ENCODE measurements at places on chromosomes 11 and 22.
A peak's percentile ranks its signal among the peaks of the same experiment; 100 is the strongest.

- no peak for DNase-seq
Measured at GRCh38 chr11:2853997-2854560, 31.5 kb downstream of the CDKN1C start.

DNA sequence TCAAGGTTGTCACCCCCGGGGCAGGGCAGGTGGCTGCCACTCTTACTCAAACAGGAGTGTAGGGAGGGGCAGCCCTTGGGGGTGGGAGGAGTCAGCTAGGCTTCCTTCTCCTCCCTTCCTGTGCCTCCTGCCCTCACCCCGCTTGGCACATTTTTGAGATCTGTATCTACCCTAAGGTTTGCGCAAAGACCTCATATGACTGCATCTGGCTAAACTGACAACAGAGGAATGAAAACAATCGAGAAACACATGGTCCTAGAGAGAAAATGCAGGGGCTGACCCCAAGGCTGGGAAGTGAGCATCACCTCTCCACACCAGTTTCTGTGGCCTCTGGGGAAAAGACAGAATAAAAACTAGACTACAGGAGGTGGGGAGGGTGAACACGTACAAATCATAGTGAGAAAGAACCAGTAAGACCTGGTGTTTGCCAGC is 28.1 kb downstream of the IGSF9B start:
- DNase-seq = no peak

- no peak for DNase-seq
Measured at GRCh38 chr11:63553759-63554158, 9.4 kb downstream of the PLAAT2 start.

- no peak for DNase-seq
Measured at GRCh38 chr11:69370984-69371709, 77.2 kb downstream of the MYEOV start.

- no peak for DNase-seq
Measured at GRCh38 chr11:21556926-21557325, 636.0 kb upstream of the ANO5 start.

DNA sequence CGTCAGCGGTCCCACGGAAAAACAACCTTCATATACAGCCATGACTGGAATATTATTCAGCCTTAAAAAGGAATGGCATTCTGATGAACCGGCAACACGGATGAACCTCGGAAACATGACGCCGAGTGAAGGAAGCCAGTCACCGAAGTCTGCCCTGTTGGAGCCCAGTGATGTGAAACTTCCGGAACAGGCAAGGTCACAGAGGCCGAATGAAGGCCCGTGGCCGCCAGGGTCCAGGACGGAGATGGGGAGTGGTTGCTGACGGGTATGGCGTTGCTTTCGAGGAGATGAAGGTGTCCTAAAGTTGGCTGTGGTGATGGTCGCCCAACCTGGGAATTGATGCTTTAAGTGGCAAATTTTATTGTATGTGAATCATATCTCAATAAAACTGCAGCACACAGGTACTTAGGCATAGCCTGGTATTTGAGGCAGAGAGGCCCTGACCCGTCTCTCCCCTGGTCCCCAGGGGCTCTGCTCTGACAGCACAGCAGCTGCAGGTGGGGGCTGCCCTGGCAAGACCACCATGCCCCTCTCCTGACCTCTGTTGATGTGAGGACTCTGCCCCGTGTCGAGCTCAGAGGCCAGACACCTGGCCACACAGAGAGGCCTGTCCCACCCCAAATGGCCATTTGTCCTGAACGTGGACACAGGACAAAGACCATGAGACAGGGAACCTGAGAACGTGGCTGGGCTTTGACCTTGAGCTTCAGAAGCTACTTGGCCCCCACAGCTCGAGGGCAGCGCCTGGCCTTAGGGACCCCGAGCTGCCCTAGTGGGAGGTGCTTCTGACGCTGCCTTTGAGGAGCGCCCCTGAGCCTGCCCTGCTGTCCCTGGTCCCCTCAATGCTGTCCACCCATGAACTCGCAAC is 1090.8 kb downstream of the BRD1 start:
- DNase-seq = peak; percentile 23

DNA sequence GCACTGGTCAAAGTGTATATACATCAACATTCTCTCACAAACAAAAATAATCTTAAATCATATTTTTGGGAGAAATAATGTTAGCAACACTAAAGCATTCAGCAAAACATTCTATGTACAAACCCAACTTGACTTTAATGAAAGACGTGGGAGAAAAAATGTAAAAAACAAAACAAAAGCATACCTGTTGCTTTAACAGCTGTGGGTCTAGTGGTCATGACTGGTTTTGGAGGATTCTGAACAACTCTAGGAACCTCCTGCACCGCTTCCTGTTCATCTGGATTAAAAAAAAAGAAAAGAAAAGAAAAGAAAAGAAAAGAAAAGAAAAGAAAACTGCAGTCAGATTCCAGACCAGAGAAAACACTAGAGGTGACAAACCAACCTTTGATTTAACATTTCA is 2.1 kb downstream of the FNBP4 start:
- DNase-seq = no peak

DNA sequence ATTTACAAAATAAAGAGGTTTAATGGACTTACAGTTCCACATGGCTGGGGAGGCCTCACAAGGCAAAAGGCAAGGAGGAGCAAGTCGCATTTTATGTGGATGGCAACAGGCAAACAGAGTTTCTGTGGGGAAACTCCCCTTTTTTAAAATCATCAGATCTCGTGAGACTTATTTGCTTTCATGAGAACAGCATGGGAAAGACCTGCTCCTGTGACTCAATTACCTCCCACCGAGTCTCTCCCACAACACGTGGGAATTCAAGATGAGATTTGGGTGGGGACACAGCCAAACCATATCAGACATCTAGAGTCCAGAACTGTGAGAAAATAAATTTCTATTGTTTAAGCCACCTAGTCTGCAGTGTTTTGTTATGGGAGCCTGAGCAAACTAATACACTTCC is 80.8 kb downstream of the ME3 start:
- no peak for DNase-seq

GRCh38 chr11:46383404-46383758 is 1.9 kb downstream of the MDK start:
- no peak for DNase-seq

DNA sequence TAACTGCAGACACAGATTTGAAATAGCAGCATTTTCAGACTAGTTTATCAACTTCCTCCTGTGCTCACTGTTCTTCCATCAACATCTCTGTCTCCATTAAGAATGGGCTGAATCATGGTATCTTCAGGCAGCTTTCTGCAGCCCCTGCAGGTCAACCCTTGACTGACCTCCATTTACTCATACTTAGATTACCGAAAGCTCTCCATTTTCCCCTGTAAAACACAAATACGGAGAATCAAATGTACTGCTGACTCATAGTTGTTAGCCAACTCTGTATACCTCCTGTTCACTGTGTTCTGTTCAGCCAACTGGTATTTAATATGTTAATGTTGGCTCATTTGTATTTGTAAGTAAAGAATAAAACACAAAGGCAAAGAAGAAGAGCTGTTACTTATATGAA is 364.0 kb downstream of the CASP12 start:
- no peak for DNase-seq

GRCh38 chr11:130536106-130537040 is 87.9 kb downstream of the ADAMTS15 start:
- DNase-seq = no peak

- DNase-seq = no peak
Measured at GRCh38 chr11:6920702-6921101, at the start of gene OR2D3. TSS of gene OR2D3 (plus strand) at chr11:6921002. CDS start at chr11:6921002, 0 bp downstream.

GRCh38 chr11:4704054-4704789 is at the start of gene MMP26:
TSS of gene MMP26 (plus strand) at chr11:4704784.
- DNase-seq = no peak

- DNase-seq = no peak
Measured at GRCh38 chr22:33321466-33321865, 263.3 kb upstream of the SYN3 start.

DNA sequence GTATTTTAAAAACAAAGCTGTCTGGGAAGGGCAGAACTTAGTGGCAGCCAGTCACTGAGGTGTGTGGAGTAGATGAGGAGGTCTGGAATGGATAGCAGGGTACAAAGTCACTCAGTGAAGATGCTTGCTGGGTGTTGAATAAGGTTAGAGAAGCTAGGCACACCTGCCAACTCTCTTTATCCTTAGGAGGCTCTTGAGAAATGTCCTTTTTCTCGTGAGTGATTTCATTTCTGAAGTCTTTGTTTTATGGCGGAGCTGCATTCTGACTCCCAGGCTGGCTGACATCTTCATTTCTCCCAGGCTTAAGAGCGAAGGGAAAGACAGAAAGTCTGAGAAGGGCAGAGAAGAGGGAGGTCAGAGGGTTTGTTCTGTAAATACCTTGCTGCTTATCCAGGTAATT is 31.0 kb downstream of the CECR2 start:
- DNase-seq = no peak

DNA sequence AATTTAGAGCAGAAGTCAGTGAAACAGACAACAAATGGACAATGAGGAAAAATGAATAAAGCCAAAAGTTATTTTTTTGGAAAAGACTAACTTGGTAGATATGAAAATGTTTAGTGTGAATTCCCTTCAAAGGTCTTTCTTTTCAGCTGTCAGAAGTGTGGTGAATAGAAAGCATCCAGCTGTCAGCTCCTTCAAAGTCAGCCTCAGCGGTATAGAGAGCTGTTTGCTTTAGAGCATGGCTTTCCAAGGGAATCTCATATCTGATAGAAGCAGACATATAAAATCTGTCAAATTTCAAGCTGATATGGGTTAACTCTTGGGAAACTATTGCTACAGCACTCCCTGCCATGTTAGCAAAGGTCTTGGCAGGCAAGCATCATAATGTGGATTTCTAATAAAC is 309.3 kb downstream of the CASP12 start:
- DNase-seq = no peak

- no peak for DNase-seq
Measured at GRCh38 chr11:111966678-111967077, 29.5 kb downstream of the DIXDC1 start.

DNA sequence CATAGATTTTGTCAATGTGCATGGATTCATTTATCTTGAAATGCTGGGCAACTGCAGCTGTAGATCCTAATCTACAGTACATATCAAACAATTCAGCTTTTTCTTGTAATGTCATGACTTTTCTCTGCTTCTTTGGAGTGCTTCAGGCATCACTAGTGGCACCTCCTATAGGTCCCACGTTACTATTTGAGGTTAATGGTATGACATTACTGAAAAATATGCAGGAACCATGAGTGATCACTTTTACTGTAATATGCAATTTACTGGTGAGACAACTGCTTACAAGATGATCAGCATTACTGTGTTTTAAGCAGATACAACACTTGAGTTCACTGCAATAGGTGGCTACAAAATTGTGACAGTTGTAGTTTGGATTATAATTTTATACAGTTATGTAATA is 3.0 kb downstream of the CENATAC start:
- DNase-seq = no peak

- DNase-seq = no peak
Measured at GRCh38 chr11:120212926-120213325, 2.1 kb downstream of the OAF start.

GRCh38 chr11:98234698-98235097 is 786.1 kb upstream of the CNTN5 start:
- DNase-seq = no peak

GRCh38 chr22:38144025-38144405 is 33.5 kb upstream of the BAIAP2L2 start:
- DNase-seq = peak; percentile 47

GRCh38 chr22:27774200-27774599 is 27.4 kb downstream of the MN1 start:
- no peak for DNase-seq

DNA sequence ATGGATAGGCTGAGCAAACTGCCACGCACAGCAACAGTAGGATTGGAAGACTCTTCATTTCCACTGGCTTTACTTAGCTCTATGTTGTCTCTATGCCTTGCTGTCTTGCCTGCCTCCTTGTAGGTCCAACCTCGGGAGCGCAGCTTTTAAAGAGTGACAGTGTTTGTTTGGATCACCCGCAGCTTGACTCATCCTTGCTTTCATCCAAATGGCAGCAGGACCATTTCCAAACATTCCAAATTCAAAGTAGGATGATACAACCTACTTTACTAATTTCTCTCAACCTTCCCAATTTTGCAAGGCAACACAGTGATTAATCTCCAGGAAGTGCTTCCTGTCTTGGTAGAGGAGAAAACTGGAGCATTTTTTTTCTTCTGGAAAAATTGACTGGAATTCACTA is at the start of gene MMP3:
TSS of gene MMP3 (minus strand) at position 121 of the 400 bp plus-strand sequence. CDS start at position 58, 63 bp downstream.
- no peak for DNase-seq

GRCh38 chr22:44254811-44255210 is 57.9 kb downstream of the SHISAL1 start:
- no peak for DNase-seq

DNA sequence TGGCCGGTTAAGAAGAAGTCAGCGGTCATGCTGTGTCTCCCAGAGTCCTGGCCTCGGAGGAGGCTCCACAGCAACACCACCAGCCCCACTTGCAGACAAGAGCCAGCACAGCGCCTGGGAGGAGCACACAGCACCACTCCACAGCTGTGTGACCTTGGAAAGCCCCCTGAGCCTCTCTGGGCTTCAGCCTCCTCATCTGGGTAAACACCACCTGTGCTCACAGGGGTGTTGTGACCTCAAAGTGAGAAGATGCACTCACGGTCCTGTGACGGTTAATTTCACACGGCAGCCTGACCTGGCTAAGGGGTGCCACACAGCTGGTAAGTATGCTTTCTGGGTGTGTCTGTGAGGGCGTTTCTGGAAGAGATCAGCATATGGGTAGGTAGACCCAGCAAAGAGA is 54.7 kb downstream of the PHF21B start:
- DNase-seq = no peak

GRCh38 chr11:57318178-57318577 is 6.6 kb downstream of the TNKS1BP1 start:
- DNase-seq = no peak

GRCh38 chr22:42747701-42748513 is 27.2 kb upstream of the A4GALT start:
- DNase-seq = no peak

DNA sequence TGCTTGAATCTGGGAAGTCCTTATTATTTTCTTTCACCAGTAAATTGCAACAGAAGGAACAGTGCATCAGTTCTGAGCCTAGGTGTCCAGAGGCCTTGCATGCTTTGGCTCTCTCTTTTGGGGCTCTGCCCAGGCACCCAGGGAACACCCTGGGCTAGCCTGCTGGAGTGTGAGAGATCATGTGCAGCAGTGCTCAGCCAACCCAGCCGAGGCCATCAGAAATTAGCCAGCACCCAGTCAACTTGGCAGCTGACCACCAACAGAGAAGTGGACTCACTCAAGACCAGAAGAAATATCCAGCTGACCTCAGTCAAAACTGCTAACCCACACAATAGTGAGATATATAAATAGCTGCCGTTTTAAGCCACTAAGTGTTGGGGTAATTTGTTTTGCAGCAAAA is 11.2 kb upstream of the P4HA3 start:
- no peak for DNase-seq

GRCh38 chr11:8063324-8063723 is 17.7 kb upstream of the TUB start:
- DNase-seq = no peak

- DNase-seq = no peak
Measured at GRCh38 chr11:87961606-87962005, 213.6 kb downstream of the RAB38 start.
